Smooth muscle cell of the coronary artery (primary cell): ENCODE measurements at places on chromosomes 16 and 17. TPM values are rescaled to one million over a fixed set of nuclear protein-coding genes. Genes with fewer than 3 reads are reported as not detected.

Gene ANKFN1
- total RNA-seq: 0.82 TPM in 1 of 2 replicates, not detected in the other

Gene KCNG4
- total RNA-seq: not detected in 2 replicates

Gene ASGR1
- under 0.01 and 0.68 TPM in 2 replicates for total RNA-seq

Gene PDE6G
- total RNA-seq: 0.23 and 0.35 TPM in 2 replicates

Gene CPHXL2
- total RNA-seq: not detected in 2 replicates

Gene TEFM
- total RNA-seq: 5.1 and 8.8 TPM in 2 replicates

Gene PRAC1
- total RNA-seq: not detected in 2 replicates

Gene HOXB3
- total RNA-seq: 0.59 and 2.6 TPM in 2 replicates

Gene RHBDL1
- total RNA-seq: 0.98 and 6.6 TPM in 2 replicates

Gene OTOP2
- total RNA-seq: not detected in 2 replicates

Gene GPR179
- total RNA-seq: not detected in 2 replicates

Gene HCRT
- not detected in 2 replicates for total RNA-seq

Gene RGS9
- total RNA-seq: 0.98 and 1.1 TPM in 2 replicates

Gene EXOC3L1
- 0.47 TPM in 1 of 2 replicates, not detected in the other for total RNA-seq

Gene KIF18B
- 0.68 TPM in 1 of 2 replicates, not detected in the other for total RNA-seq

Gene PHOSPHO1
- 0.45 TPM in 1 of 2 replicates, not detected in the other for total RNA-seq

Gene NUP88
- total RNA-seq: 54.3 and 73.6 TPM in 2 replicates

Gene CPNE7
- 2.9 and 9.1 TPM in 2 replicates for total RNA-seq

Gene EVI2A
- 0.45 and 42.9 TPM in 2 replicates for total RNA-seq

Gene TRAF4
- total RNA-seq: 27.1 and 39.2 TPM in 2 replicates

Gene CFAP97D1
- under 0.01 TPM in 1 of 2 replicates, not detected in the other for total RNA-seq

Gene MYH8
- not detected in 2 replicates for total RNA-seq

Gene KIF2B
- not detected in 2 replicates for total RNA-seq
